ENCODE measurements at places on chromosomes 11 and 22.

DNA sequence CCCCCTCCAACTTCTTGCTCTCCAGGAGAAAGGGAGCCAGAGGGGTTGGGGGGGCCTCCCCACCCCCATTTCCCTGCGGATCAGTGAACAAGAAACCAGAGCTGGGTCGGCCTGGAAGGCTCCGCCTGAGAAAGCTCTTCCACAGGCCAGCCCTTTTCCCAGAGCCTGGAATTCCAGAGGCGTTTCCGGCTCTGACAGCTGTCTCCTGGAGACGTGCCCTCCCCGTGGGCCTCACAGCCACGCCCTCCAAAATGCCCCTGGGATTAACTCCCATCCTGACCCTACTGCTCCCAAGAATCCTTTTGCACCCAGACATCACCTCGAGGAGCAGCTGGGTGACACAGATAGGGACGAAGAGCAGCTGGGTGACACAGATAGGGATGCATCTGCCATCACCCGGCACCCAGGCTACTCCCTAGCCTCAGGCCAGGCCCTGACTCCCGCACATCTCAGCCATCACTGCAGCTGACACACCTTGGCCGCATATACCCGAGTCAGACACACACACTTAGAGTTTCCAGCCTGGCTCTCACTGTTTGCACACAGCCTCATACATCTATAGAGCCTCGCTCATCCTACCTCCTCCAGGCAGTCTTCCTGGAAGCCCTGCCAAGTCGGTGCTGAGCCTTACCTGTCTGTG is 7.6 kb upstream of the CDC42EP1 start:
- no peak for DNase-seq

DNA sequence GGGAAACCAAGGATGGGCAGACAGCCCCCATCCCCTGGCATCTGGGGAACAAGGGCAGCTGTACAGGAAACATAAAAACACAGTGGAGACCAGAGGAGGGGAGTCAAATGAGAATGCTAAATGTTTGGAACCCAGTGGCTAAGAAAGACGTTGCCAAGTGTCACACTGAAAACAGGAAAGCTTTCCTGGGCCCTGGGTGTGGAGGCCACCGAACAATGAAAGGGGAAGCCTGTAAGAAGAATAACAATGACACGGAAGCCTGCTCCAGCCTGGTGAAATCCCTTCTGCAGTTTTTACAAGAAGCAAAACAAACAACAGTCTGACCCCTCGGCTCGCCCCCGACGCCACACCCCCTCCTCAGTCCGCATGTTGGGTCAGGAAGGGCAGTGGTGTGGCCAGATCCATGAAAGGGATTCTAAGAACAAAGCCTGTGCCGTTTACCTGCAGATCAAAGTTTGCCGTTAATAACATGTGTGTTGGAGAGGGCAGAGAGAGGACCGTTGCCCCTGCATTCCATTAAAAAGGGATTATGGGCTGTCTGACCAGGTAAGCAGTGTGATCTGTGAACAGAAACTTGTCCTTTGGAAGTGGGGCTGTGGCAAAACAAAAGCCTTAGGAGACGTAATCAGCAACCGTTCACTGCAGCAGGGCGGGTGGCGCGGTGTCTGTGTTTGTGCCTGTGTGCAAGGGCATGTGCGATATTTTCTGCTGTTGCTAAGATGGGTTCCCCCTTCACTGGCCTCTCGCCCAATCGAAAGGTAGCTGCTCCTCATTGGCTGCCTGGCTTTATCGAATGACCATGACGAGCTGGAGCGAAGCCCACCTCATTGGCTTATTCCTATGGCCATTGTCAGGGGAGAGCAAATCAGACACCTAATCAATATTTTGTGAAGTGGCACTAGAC is 113.7 kb upstream of the BLID start:
- no peak for DNase-seq

GRCh38 chr11:128244871-128245270 is 342.5 kb downstream of the ETS1 start:
- no peak for DNase-seq

DNA sequence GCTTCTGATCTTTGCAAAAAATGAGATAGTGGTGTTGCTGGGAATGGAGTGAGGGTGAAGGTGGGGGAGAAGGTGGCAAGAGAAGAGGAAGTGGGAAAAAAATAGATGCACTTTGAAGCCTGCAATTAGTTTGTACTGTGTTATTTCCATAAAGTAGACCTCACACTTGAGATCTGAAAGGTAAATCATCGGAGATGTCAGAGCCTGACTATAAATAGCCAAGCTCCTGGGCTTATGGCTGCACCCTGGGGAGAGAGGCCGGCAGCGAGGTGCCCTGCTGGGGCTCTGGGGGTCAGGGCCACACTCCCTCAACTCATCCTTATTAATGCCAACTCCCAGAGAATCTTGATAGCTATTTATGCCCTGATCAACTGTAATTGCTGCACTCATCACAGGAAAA is 134.4 kb downstream of the NXPE2 start:
- DNase-seq, result no peak

DNA sequence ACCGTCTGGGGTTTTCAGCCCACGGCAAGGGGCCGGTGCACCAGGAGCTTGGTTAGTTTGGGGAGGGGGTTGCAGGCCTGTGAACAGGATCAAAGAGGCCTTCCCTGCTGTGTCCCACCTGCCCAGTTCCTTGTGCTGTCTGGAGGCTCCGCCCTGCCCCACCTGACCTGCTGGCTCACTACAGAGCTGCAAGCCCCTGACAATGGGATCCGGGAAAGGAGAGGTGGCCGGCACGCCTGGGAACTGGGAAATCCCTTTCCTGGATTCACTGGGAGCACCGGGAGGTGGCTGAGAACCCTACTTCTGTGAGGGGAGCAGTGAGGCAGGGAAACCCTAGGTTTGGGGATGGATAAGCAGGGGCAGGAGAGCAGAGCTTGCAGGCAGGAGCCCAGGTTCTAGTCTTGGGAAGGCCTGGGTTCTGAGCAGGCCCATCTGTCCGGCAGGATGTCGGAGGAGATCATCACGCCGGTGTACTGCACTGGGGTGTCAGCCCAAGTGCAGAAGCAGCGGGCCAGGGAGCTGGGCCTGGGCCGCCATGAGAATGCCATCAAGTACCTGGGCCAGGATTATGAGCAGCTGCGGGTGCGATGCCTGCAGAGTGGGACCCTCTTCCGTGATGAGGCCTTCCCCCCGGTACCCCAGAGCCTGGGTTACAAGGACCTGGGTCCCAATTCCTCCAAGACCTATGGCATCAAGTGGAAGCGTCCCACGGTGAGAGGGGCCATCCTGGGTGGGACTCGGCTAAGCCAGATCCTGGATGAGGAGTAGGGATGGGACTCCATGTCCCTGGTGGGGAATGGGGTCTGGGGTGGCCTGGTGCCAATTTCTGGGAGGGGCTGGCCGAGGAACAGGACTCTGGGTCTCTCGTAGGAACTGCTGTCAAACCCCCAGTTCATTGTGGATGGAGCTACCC is 786 bp downstream of the CAPN1 start:
- DNase-seq, result no peak

- peak; percentile 80 for DNase-seq
Measured at GRCh38 chr11:62402226-62402959, 16.4 kb upstream of the SCGB1A1 start.

Measured in activated effector memory CD4-positive, alpha-beta T cell treated with anti-CD3 and anti-CD28 coated beads, Interleukin-2, amount 50 U/mL, for 16 hours (primary cell).